ENCODE measurements at places on chromosomes 1 and 21.

DNA sequence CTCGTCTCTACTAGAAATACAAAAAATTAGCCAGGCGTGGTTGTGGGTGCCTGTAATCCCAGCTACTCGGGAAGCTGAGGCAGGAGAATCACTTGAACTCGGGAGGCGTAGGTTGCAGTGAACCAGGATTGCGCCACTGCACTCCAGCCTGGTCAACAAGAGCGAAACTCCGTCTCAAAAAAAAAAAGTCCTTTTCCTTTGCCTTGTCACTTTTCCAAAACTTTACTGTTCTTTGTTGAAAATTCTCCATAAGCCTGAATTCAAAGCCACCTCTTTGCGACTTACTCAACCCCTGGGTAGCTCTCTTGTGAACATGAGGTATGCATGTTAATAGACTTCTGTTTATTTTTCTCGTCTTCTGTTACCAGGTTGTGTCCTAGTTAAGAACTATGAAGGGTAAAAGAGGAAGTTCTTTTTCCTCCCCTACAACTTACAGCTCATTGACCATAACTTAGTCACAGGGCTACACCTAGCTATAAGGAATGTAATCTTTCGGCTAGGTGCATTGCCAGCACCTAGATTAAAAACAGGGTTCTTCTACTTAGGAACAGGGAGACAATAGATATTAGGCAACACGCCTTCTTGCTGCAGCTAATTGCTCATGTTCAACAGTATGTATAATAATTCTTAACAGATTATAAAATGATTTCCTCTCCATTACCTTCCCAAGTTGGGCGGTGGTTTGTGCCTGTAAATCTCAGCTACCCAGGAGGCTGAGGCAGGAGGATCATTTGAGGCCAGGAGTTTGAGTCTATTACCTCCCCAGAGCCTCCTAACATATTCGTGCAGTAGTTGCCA is 40.9 kb downstream of the PTAFR start:
- DNase-seq, result no peak

DNA sequence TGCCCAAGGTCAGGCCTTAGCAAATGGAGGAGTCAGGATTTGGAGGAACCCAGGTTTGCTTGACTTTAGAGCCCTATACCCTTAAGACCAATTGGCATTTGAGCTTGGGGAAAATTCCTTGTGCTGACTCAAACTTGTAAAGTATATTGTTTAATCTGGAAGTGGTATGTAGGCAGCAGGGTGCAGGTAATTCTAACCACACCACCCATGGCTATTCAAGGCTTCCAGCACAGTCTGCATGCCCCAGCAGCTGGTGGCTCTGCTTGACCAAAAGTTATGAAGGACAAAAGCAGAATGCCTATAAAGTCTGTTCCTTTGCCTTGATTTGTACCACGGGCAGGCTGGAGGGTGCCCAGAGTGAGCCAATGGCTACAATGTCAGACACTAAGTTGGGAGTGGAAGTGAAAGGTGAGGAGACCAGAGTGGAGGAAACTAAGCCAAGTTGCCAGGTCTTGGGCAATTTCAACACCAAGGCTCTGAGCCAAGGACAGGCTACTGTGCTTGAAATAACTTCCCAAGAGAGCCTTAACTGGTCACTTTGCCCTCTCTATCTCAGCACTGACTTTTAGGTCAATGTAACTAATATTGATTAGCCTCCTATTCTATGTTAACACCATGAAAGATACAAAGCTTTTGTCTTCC is 4.7 kb upstream of the G0S2 start:
- no peak for DNase-seq

DNA sequence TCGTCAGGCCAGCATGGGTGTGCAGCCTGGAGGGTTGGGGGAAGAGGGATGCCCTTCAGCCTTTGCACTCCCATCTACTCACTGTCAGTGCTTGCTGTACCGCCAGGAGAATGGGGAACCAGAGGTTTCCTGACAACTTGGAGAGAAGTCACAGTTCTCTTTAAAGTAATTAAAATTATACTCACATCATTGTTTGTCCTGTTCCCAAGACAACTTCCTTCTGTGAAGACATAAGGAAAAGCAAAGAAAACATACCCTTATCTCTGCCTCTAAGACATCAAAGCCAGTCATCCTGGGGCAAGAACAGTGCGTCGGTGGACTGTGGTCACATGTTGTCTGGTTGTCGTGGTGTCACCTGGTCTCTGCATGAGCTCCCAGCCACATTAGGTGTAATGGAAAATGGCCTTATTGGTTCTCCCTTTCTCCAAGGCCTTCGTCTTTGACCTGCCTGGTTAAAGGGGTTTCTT is 17.6 kb downstream of the TRAF5 start:
- no peak for DNase-seq

DNA sequence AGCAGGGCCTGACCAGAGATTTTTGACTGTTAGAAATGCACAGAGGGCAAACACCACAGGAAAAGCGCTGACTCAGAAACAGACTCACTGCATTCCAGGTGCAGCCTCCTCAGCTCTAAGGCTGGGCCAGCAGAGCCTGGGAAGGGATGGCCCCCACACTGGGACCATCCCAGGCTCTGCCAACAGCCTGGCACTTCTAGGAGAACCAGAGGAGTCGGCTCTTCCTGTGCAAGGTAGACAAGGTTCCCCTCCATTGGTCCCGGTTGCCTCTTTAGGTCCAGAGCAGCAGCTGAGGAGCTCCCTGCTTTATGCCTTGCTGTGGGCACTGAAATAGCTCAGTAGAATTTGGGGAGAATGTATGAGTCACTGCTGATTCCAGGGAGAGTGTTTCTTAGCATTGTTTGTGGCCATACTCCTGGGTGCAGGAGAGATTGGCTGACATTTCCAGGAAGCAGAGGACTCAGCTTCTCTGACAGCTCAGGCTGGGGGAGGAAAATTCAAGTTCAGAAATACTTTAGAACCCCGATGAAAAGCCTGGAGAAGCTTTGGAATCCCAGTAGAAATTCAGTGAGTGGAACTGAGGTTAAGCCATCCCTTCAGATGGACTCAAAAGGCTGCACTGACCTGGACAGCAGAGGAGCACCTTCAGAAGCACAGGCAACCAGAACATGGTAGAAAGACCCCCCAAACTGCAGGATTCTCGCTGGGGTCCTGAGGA is 19.7 kb downstream of the PRAMEF1 start:
- DNase-seq, result no peak

GRCh38 chr1:187396226-187396625 is 567.5 kb downstream of the PLA2G4A start:
- DNase-seq, result no peak

DNA sequence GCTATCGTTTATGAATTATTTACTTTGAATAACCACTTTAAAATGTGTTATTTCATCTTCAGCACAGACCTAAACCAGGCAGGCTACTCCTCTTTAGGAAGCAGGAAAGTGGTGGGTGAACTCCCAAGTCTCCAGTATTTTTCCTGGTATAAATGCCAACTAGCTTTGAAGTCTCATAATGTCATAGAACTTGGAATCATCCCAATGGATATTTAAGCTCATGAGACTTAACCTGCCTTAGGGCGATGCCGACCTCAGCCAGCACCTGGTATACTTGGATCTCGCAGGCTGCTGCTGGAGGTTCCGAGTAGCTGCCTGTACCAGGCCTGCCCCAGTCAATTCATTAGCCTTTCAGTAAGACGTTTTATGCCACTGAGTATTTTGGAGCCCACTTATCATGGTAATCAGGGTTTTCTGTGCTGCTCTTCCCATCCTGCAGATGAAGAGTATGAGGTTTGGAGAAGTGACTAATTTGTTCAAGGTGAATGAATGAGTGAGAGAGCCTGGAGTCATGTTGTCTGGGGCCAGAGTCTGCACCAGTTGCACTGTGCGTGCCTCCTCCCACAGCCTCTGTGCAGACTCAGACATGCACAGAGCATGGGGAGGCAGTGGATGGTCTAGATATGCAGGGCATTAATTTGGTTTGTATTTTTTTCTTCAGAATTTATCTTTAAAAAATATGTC is 34.9 kb downstream of the VANGL1 start:
- no peak for DNase-seq

GRCh38 chr1:222546091-222546490 is 1.8 kb downstream of the HHIPL2 start:
- DNase-seq, result no peak

GRCh38 chr21:38365521-38365920 is 108.7 kb downstream of the KCNJ15 start:
- no peak for DNase-seq

DNA sequence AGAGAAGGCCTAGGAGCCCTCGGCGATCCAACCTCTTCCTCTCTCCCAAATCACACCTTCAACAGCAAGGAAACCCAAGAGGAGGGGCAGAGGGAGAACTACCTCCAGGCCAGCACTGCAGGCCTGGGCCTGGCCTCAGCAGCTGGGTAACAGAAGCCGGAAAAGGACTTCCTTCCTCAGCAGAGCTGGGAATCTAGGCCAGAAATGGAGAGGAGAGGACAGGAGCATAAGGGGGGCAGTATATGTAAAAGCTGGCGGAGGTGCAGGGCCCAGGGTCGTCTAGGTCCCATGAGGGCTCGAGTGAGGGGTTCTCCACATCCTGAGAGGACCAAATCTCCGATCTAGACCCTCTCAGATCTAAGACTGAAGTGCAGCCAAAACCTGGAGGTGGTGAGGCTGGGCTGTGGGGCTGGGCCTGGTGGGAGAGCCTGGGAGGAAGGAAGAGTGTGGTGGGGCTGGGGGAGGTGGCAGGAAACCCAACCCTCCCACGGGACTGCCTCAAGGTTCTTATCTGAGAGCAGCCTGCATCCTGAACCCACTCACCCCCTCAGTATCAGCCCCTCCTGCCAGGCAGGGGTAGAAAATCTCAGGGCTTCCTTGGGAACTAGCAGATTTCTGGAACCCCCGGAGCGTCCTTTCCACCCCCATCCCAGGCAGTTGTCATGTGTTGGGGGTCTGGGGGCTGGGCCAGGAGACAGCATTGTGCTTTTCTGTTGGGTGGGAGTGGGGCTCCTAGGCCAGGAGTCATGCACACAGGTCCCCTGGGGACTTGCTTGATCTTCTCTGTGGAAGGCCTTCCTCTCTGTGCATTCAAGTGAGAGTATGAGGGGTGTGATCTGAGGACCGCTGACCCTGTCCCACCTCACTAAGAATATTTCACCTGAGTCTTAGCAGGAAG is 33.0 kb downstream of the PIK3C2B start:
- no peak for DNase-seq

- DNase-seq, result no peak
These were observed 93.6 kb upstream of the SMYD2 start for GRCh38 chr1:214187121-214187900.

- DNase-seq, result no peak
These were observed 105.4 kb downstream of the PTPN14 start for GRCh38 chr1:214445831-214446614.

DNA sequence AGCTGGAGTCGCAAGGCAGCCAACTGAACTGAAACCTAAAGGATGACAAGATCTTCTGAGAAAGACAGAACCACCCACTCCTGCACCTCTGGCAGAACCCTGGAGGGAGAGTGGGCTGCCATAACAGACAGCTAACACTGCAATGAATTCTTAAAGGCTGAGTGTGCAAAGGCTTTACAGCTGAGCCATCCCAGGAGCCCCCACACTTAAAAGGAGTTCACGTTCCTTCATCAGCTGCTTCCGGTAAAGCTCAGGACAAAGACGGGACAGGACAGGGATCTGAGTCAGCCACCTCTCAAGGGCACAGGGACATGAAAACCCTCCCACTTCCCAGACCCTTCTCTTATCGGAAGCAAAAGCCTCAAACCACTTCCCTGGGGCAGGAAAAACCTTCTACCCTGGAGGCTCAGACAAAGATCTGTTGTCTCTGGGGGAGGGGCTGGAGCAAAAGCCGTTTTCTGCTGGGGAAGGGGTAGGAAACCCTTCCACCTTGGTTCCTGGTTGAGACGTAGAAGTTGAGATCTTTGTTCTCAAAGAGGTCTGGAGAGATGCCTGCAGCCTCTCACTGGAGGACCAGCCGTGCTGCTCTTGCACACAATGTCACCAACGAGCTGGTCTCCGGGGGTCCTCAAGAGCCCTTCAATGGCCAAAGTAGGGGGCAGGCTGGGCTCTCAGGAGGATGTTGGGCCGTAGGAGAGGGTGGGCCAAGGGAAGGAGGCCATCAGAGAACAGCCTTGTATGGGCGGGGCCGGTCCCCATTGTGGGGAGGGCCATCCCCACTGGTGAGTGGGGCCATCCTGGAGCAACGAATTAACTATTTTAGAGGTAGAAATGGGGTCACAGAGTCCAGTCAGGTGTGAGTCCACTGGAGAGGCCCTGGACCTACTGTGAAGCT is 452.4 kb downstream of the PTPRU start:
- DNase-seq, result peak; percentile 38

GRCh38 chr1:21383785-21384401 is 56.0 kb upstream of the NBPF3 start:
- no peak for DNase-seq

GRCh38 chr1:108814343-108815125 is 42.4 kb downstream of the AKNAD1 start:
- DNase-seq, result no peak

DNA sequence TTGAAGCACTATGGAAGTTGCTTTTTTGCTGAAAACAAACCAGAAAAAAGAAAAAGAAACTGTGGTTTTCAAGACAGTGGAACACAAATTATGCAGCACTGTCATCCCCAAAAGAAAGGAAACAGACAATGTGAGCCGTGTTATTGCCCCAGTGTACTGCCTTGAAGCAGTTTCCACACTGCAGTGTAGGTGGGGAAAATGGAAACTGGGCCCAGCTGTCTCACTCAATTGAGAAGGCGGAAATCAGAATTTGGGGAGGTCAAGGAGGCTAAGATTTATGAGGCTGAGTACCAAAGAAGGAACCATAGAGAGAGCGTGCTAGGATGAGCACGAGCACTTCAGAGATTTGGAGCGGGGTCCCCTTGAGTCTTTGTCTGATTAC is 55.5 kb downstream of the MPZL1 start:
- no peak for DNase-seq

DNA sequence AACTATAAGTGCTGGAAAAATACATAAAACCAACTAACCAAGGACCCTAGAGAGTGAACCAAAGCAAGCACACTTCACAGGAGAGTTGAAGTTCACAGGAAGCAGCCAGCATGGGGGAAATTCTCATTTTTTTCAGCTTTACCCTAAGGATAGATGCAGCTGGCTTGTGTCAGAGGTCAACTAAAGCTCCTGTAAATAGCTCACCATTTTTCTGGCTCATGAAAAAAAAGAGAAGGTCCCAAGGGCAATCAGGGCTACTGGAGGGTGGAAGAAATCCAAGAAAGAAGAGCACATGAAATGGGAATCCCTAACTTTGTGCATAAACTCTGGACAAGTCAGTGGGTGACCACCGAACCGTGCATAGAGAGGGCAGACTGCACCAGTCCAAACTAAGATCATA is 58.3 kb downstream of the KCNJ15 start:
- no peak for DNase-seq

- no peak for DNase-seq
These were observed 938 bp upstream of the ACTN2 start for GRCh38 chr1:236685205-236685916.
